Kidney epithelial cell (primary cell): ENCODE measurements at places on chromosomes 7 and 10.

- no peak for DNase-seq
Measured at GRCh38 chr10:44325157-44325556, 59.7 kb downstream of the CXCL12 start.

DNA sequence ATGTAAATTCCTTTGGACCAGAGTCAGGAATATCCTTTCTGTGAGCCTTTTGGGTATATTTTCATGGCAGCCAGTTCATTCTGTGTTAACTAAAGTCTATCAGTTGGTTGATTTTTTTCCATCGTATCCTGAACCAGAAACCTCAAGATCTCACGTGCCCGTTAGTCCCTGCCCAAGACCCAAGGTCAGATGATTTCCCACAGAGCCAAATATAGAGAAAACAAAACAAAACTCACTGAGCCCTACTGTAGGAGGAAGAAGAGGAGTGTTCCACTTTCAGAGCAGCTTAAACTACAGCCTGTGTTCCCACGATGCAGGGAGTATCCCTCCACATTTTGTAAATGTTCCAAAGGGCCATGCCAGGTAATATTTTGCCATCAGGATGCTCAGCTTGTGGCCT lies 96.0 kb upstream of the ADO start:
- DNase-seq, result no peak

DNA sequence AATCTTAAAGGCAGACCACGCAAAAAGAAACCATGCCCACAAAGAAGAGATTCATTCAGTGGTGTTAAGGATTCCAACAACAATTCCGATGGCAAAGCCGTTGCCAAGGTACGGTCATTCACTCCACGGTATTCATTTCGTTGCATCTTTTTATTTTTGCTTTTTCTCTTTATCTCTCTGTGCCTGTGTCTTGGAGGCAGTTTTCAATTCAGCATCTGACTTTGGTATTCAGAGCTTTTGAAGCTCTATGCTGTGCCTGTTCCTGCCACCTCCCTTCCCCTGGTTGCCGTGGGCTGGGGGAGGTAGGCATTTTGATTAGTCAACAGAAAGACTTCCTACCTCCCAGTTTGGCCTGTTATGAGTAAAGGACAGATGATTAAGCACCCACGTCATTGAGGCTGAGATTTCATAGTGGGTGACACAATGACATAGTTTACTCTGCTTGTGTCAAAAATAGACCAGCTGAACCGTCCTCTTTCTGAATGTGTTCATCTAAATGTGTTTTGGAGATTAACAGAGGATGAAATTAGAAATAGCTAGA lies 149.5 kb downstream of the ARID5B start:
- peak; percentile 86 for DNase-seq

- no peak for DNase-seq
Measured at GRCh38 chr10:99598781-99599509, 21.3 kb downstream of the SLC25A28 start.

DNA sequence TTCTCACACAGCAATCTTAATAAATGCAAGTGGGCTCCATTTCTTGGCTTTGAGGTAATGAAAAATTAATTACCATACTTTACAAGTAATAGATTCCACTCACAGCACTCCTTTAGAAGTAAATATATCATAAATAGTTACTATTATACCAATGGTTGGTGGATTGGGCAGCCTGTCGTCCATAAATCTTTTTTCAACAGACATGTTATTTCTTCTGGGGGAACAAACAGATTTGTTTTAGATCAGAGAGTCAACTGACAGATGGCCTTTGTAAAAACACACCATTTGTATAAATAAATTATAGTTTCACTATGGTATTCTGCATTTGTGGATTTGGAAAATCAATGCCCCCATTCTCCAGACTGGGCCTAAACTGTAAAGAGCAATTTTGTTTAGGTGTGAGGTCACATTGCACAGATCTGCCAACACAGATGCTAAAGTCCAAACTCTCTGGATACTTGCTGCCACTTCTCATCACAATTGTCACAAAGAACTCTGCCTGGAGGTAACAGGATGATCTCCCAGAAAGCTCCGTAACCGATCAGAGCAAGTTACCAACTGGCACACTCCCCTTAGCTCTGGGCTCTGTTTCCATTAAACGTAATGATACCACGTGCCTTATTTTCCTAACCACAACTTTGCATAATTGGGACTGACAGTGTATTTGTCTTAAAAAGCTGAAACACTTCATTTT lies 4.5 kb upstream of the MACROH2A2 start:
- DNase-seq, result no peak

- peak; percentile 53 for DNase-seq
Measured at GRCh38 chr7:14021069-14021468, 31.6 kb upstream of the ETV1 start.

DNA sequence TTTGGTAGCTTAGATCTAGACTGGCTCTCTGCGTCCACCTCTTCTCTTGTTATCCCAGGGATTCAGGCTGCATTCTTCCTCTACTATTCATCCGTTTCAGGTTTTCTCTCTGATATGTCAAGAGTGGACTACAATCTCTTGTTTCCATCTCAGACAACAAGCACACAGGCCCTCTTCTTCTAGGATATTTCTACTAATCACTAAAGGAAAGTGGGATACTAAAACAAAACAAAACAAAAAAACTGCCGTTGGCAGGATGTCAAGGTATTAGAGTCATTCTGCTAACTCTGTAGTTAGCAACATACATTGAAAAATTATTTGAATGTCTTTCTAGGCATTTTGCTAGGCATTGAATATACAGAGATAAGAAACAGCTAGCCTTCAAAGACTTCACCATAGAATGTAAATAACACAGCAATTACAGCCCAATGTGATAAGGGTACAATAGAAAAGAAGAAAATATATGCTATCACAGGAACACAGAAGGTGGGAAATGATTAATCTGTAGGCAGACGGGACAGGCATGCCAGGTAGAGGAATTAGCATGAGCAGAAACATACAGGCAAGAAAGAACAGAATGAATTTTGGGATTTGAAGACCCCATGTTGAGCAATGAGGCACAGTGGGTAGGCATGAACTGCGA lies 210.5 kb downstream of the CSTF2T start:
- no peak for DNase-seq

- no peak for DNase-seq
Measured at GRCh38 chr7:150847536-150847935, 4.8 kb upstream of the AOC1 start.

- DNase-seq, result no peak
Measured at GRCh38 chr10:126169899-126170298, 218.4 kb downstream of the ADAM12 start.

DNA sequence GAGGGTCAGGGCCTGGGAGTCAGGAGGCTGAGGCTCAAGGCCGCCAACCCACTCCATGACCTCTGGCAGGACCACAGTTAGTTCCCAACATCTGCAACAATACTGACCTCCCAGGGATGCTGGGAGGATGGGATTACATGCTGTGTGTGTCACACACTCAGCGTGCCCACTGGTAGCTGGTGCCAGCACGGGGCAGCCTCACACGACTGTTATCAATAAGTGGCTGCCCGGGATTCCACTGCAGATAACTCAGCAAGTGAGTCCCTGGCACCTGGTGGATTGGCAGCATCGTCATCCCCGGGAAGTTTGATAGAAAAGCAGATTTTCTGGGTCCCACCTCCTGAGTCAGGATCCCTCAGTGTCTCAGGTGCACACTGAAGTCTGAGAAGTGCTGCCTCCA lies 110.3 kb downstream of the SLIT1 start:
- DNase-seq, result no peak

DNA sequence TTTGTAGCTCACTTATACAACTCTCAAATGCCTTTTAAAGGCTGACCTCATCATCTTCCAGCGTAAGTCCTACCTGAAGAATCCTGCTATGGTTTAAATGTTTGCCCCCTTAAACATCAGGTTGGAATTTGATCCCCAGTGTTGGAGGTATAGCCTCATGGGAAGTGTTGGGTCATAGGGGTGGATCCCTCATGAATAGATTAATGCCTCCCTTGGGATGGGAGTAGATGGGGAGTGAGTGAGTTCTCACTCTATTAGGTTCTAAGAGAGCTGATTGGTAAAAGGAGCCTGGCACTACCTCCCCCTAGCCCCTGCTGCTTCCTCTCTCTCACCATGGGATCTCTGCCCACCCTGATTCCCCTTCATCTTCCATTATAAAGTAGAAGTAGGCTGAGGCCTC lies 285.6 kb downstream of the FZD1 start:
- DNase-seq, result no peak

- DNase-seq, result no peak
Measured at GRCh38 chr7:23234569-23235296, 11.8 kb upstream of the GPNMB start.

GRCh38 chr10:33655921-33656320 lies 321.5 kb upstream of the NRP1 start:
- DNase-seq, result no peak

DNA sequence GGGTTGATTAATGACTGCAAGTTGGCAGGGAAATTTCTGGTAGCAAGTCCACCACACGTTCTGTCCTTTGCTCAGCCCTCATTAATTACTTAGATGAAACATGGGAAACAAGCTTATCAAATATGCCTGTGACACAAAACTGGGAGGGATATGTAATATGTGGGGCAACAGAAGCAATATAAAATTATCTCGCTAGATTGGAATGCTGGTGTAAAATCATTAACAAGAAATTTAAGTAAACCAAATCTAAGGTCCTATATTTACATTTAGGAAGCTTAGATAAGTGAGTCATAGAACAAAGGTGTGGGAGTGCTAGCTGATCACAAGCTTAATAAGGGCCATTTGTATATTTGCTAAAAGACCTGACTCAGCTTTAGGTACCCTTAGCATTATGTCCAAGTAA lies 23.5 kb downstream of the TRPV5 start:
- DNase-seq, result no peak

DNA sequence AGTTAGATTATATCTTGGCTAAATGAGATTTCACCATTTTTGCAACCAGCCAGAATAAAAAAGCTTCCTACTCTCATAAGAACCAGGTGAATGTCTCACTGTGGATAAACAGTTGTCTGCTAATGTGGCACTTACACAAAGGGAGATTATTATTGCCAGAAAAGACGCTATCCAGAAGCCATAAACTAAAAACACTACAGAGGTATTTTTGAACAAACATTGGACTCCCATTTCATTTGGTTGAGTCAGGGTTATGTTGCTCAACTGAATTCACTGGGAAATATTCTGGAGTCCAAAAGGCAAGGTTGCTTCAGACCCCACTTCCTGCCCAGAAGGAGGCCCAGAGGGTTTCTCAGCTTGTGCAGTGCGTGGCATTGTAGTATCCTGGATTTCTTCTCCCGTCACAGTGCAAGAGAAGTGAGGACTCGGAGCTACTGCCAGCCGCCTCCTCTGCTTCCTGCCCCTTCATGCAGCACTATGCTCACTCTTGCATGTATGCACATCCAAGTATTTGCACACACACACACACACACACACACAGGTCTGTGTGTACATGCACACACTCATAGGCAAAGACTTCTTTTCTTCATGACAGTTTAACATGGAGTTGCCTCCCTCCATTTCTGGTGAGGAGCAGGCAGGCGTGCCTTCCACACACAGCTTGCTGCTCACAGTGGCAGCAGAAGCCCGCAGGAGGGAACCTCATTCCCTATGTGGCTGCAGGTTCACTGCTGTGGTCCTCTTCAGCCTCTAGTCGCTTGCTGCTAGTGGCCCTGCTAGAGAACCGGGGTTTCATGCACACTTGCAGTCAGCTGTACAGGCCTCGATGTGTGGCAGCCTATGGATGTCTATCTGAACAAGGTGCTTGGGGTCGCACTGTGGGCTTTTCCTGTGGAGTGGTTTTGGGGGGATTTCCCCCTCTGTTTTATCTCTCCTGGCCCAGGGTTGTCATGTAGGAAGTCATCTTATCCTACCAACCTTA lies 10.1 kb downstream of the DENND10 start:
- no peak for DNase-seq

GRCh38 chr10:83945982-83946718 lies 193.2 kb upstream of the GHITM start:
- DNase-seq, result no peak

- no peak for DNase-seq
Measured at GRCh38 chr10:98795467-98795866, 348.7 kb upstream of the HPS1 start.

DNA sequence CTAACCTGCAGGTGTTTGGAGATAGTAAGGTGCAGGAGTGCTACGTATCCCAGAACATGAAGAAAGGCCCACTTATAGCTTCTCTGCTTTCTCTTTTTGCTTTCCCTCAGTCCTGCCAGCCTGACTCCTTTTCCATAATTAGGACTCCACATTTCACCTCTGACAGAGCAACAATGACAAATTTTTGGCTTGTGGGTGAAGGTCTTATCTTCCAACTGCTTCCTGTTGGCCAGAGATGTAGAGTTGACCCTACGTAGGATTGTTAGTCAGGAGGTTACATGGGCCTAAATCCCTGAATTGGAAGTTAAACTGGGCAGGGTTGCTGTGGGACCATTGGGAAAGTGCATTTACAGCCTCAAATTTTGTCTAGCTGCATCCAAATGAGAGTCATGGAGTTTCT lies 21.3 kb downstream of the RP9 start:
- DNase-seq, result no peak

DNA sequence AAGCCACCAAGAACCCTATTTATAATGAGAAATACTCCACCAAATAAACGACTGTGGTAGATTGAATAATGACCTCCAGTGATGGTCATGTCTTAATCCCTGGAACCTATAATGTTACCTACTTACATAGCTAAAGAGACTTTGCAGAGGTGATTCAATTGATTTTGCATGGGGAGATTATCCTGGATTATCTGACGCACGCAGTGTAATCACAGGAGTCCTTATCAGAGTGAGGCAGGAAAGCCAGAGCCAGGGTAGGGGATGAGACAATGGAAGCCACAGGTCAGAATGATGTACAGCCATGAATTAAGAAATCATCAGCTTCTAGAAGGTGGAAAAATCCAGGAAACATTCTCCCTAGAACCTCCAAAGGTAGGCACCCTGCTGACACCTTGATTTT lies 286.4 kb upstream of the SP4 start:
- no peak for DNase-seq

GRCh38 chr10:48209241-48209640 lies 65.3 kb downstream of the FRMPD2 start:
- no peak for DNase-seq

DNA sequence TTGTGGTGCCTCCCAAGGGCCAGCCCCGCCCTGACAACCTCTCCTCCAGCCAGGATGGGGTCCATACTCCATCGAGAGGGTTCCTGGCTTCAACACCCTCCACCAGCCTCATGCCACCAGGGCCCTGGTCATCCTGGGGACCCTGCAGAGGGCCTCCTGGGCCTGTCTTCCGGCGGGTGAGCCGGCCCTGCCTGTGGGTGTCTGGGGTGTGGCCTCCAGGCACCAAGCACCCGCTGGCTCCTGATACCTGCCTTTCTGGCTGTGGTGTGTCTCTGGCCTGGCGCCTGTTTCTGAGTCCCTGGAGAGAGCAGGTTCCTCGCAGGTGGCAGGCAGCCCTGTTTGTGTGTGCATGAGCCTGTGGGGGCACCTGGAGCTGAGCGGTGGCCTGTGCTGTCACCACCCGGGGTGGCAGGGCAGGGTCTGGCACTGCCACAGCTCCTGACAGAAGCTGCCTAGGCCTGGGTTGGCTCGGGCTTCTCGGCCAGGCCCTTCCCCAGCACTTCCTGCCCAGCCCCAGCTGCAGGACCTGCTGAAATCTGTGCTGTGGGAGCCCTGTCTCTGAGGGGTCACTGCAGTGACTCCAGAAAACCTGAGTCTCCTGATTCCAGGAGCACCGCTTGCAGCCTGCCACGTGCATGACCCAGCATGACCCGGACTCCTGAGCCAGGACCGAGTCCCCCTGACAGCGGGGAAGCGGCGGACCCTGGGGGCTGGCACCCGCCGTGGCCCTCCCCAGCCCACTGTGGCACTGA lies 18.4 kb downstream of the ADAM8 start:
- no peak for DNase-seq

GRCh38 chr7:47873762-47874161 lies 74.5 kb downstream of the PKD1L1 start:
- peak; percentile 56 for DNase-seq
